ENCODE measurements at places on chromosomes 5 and 9.

GRCh38 chr9:81080900-81081299 lies 608.4 kb downstream of the TLE1 start:
- no peak for DNase-seq

DNA sequence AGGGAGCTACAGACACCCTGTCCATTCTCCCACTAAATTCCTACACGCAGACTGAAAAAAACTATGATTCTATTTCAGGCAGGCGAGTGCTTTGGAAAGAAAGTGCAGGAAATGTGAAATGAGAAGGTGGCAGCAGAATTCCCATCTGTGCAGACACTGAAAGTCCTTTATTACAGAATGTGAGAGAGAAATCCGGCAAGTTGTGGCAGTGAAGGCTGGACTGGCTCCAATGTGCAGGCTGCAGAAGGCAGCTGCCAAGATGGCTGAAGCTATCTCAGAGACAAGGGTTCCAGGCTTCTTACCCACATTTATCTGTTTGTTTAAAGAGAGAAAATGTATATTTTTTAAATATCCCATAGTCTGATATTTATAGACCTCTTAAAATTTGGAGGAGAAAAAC lies 161.8 kb upstream of the VLDLR start:
- no peak for DNase-seq

- DNase-seq: no peak
These were observed 127.8 kb downstream of the CCDC192 start for GRCh38 chr5:127830829-127831598.

DNA sequence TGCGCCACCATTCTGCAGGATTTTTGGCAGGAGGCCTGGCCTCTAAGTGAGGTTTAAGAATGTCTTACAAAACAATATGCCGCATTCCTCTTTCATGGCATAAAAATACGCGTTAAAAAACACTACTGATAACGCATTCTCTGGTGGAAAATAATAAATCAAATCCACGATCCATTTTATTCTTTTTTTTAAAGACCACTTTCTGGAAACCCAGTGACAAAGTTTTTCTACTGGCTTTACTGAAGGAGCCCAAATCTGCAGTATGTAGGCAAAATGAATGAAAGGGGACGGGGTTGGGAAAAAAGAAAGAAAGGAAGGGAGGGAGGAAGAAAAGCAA lies 2.0 kb downstream of the SV2C start:
- no peak for DNase-seq

GRCh38 chr5:18749763-18750162 lies 1115.5 kb downstream of the TAF11L14 start:
- DNase-seq: no peak

GRCh38 chr5:62138607-62139006 lies 167.4 kb upstream of the KIF2A start:
- no peak for DNase-seq

DNA sequence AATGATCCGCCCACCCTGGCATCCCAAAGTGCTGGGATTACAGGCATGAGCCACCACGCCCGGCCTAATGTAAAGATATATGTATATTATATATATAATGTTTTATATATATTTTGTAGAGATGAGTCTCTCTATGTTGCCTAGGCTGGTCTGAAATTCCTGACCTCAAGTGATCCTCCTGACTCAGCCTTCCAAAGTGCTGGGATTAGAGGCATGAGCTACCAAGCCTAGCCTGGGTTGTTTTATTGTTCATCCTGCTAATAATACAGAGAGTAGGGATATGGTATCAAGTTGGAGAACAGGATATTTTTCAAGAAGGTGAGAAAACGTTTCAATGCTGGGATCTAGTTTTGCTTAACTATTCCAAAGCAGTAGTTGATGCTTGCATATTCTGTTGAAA lies 2.9 kb downstream of the SEC24A start:
- DNase-seq: no peak

- DNase-seq: no peak
These were observed 15.7 kb upstream of the MSX2 start for GRCh38 chr5:174708476-174709207.

DNA sequence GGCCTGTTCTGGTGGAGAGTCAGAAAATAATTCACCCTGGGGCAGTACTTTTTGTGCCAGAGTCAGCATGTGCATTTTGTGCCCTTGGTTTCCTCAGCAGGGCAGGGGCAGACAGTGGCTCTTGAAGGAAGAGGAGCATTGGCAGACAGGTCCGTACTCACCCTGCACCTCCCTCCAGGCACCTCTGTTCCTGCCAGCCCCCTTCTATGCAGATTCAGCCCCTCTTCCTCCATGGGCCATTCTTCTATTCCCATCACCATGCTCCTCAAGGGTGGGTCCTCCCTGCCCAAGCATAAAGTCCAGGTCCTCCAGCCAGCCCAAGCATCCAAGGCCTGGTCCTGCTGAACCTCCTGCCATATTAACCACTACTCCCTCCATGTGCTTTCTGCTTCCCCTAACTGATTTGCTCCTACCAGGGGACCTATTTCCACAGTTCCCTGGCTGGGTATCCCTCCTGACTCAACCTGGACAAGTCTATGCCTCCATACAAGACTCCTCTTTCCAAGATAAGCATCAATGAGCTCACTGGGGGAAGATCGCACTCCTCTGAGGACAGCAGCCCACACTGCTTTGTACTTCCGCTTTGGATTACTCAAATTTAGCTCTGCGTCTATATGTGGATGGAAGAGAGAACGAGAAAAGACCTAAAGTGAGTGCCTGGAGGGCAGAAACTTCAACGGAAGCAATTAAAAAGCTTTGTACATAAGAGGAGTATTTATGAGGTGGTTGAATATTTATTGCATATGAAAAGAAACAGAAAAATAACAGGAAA lies 9.3 kb upstream of the ACSL6 start:
- no peak for DNase-seq

DNA sequence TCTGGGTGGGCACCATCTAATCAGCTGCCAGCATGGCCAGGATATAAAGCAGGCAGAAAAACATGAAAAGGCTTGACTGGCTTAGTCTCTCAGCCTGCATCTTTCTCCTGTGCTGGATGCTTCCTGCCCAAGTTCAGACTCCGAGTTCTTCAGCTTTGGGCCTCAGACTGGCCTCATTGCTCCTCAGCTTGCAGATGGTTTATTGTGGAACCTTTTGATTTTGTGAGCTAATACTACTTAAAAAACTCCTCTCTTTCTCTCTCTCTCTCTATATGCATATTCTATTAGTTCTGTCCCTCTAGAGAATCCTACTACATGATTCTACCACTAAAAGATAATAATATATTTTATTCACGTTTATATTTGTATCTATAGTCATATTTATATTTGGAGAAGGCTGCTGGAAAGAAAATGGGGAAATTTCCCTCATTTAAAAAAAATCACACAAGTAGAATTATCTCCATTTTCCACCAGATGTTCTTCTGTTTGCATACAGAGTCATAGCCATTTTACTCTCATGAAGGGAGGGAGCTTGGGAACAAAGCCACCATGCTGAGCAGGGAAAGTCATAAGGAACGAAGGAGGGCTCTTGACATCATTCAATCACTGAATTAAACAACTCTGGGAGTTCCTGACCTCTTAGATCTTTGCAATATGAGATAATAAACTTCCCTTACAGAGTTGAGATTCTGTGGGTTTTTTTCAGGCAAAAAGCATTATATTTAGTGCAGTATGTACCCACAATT lies 1137.4 kb upstream of the CDH18 start:
- no peak for DNase-seq

- no peak for DNase-seq
These were observed 101.8 kb downstream of the ICE1 start for GRCh38 chr5:5524327-5524726.

- no peak for DNase-seq
These were observed 353.3 kb upstream of the CD180 start for GRCh38 chr5:67549947-67550346.

GRCh38 chr9:91427873-91428272 lies 4.2 kb upstream of the NFIL3 start:
- DNase-seq: no peak

GRCh38 chr9:120755810-120756434 lies 37.3 kb downstream of the FBXW2 start:
- DNase-seq: no peak

GRCh38 chr9:88303721-88304451 lies 84.4 kb upstream of the SPIN1 start:
- DNase-seq: no peak

- DNase-seq: no peak
These were observed 18.0 kb upstream of the GABBR2 start for GRCh38 chr9:98726735-98727134.

DNA sequence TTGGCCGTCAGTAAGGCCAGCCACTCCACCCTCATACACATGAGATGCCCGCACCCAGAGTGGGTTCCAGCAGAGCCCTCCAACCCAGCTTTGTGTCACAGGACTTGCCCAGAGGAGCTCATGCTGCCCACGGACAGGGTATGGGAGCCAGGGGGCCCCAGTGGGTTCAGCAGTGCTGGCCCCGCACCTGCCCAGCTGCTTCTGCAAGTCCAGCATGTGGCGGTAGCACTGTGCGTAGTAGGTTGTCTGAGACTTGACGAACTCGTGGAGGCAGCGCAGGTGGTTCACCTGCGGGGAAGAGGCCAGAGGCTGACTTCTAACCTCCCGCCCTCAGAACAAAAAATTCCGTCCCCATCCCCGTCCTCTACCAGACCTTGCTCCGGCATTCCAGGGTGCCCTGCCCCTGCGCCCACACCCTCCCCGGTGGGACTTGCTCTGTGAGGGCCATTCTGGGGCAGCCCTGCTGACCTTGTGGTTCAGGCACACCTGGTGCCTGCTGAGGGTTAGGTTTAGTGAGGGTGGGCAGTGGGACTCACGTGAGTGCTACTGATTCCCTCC lies 18.5 kb downstream of the SH3GLB2 start:
- DNase-seq: no peak

- DNase-seq: no peak
These were observed 187.4 kb downstream of the ARHGAP26 start for GRCh38 chr5:142957528-142957927.

GRCh38 chr5:82422751-82423181 lies 144.6 kb upstream of the RPS23 start:
- DNase-seq: no peak

GRCh38 chr5:133746834-133747233 lies 134.5 kb upstream of the FSTL4 start:
- no peak for DNase-seq

DNA sequence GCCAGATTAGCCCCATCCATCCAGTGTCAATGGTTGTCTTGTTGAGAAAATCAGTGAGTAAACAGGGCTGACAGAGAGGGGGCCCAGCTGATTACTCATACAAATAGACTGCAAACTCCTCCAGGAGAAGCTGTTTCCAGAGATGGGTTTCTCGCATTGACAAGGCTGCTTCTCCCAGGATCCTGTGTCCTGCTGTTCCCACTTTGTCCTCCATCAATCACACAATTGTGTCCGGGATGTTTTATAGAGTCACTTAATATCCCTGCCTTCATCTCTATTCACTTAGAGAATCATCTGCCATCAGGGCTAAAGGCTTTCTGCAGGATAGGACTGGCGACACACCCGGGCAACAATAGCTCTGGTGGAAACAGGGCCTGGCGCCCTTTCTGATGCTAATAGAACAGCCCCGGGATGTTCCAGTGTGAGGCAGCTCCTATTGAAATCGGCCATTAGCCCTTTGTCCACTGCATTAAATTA lies 71.7 kb upstream of the TBCA start:
- DNase-seq: no peak

- no peak for DNase-seq
These were observed 22.6 kb downstream of the ASS1 start for GRCh38 chr9:130467316-130467715.

DNA sequence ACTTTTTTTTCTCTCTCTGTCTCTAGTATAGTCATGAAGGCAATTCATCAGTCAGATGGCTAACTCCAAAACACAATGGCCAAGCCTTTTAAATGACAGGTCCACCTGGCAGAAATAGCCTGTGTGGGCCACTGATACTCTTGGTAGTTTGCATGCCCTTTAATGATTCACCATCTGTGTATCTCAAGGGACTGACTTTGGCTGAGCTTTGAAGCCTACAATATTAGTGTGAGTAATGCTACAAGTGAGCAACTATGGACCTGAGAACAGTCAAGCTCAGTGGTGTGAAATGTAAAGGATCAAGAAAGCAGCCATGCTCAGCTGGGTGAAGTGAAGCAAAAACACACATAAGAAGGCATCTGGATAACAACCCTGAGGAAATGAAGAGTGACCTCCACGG lies 506.9 kb downstream of the TLE1 start:
- DNase-seq: no peak

DNA sequence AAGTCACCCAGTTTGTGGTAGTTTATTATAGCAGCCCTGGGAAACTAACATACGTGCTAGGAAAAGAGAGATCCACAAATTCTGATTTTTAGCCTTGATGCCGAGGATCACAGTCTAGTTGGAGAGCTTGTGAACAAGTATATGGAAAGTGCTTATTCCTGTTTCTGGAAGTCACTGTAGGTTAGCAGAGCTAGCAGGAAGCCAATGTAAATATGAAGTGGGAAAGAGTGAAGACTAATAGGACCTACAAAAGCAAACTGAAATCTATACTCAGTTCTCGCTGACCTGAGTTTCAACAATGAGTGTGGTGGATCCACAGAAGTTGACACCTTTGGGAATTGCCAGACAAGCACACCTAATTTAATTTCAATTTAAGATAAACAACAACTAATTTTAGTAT lies 254.9 kb downstream of the PLK2 start:
- DNase-seq: no peak

GRCh38 chr5:127959152-127959764 lies 124.3 kb upstream of the SLC12A2 start:
- DNase-seq: no peak

DNA sequence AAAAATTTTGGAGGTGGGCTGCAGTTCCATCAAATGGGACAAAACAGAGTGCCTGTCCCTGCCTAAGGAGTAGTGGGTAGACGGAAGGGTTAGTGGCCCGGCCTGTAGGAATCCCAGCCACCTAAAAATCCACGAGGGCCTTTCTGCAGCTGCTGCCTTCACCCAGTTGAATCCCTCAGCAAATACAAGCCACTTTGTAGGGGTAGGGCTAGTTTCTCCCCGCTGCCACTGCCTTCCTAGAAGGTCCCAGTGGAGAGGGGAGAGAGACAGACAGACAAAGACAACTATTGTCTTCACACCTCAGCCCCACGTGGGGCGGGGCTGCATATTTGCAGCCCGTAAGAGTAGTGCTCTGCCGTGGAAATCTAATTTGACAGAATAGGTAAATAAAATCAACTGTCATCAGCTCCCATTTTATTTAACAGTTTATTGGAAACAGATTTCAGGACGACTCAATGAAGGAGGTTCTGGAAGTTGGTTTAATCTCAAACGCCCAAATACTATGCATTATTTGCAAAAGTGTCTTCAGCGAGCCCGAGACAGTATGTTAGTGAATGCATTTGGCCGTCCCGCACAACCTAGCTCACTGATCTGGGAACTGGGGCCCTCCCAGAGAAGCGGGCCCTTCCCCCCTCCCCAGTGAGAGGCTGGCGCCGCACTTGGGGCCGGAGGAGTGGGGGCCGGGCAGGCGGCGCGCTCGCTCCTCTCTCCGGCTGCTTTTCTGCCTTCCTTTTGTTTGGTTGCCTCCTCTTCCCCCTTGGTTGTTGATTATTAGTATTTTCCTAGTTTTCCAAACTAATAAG lies 67.6 kb upstream of the TBCA start:
- DNase-seq: no peak

GRCh38 chr9:129557192-129558036 lies 63.5 kb downstream of the C9orf50 start:
- no peak for DNase-seq

- DNase-seq: no peak
These were observed 14.9 kb downstream of the LARP1 start for GRCh38 chr5:154770111-154770510.

Measured in left renal cortex interstitium (tissue), 4 donors.